ENCODE measurements at places on chromosomes 6 and 20. TPM values are rescaled to one million over a fixed set of nuclear protein-coding genes. Genes with fewer than 3 reads are reported as not detected.

Gene SLC17A9
- 7.7 TPM for total RNA-seq

- H3K27ac ChIP-seq: no peak overlapping the region
- DNase-seq: no peak
- no peak overlapping the region for H3K4me3 ChIP-seq
- H3K27me3 ChIP-seq: no peaks in the 10 kb centered on the region
- no peaks in the 10 kb centered on the region for H3K36me3 ChIP-seq
Measured at GRCh38 chr20:23257848-23258746, 92.5 kb upstream of the NXT1 start.

- H3K27ac ChIP-seq: no peak overlapping the region
- peaks cover 7% of the 10 kb centered on the region for H3K36me3 ChIP-seq
- H3K4me1 ChIP-seq: no peaks in the 10 kb centered on the region
- H3K27me3 ChIP-seq: no peaks in the 10 kb centered on the region
- H3K4me3 ChIP-seq: no peak overlapping the region
Measured at GRCh38 chr20:58251348-58251978, 23.0 kb upstream of the ANKRD60 start.

DNA sequence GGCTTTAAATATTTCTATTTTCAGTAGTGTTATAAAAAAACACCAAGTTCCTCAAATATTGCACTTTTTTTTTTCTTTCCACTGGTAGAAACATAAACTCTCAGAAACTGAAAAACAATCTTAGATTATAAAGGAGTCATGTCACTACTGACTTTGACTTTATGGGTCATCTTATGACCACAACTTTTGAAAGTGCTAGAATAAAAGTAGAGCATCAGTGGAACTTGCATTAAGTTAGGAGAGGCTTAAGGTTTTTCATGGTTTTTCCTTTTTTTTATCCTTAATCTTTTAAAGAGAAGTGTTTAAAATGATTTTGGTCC, 56.6 kb upstream of the SUPT3H start:
- H3K4me1 ChIP-seq: peaks cover 6% of the 10 kb centered on the region
- no peak for DNase-seq
- no peaks in the 10 kb centered on the region for H3K36me3 ChIP-seq
- no peaks in the 10 kb centered on the region for H3K27me3 ChIP-seq

GRCh38 chr6:56708810-56709597, 66.3 kb upstream of the DST start:
- no peaks in the 10 kb centered on the region for H3K27me3 ChIP-seq
- H3K4me3 ChIP-seq: no peak overlapping the region
- DNase-seq: no peak
- H3K27ac ChIP-seq: no peak overlapping the region

DNA sequence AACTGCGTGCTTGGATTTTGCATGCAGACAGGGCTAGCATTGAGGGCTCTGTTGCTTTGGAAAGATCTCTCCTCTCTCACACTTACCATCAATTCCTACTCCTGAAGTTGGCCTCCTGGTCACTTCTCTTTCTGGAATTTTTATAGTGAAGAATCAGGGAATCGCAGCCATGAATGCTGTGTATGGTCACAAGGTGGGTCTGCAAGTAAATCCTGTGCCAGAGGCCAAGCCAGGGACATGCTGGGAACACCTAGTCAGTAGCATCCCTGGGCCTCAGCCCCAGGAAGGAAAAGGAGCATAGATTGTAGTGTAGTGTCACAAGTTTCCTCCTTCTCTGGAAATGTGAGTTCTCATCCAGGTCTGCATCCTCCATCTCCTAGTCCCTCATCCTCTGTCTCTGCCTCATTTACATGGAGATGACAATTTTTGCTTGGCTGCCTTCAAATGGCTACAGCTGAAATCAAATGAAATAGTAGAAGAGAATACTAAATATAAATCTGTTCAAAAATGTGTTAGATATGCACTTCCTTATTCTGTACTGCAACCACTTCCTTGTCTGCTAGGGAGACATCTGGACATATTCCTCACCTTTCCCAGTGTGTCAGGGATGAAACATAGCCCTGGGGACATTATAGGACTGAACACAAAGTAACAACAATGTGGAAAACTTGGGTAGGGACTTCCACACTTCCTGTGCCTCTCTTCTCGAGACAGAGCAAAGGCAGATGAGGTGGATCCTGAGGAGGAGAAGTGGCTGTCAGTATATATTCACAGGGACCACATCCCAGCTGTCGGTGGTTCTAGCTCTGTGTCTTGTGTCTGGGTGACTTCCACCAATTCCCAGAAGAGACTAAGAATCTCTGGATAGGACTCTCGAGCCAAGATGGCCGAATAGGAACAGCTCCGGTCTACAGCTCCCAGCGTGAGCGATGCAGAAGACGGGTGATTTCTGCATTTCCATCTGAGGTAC, 17.0 kb downstream of the CST9 start:
- no peak overlapping the region for H3K4me3 ChIP-seq
- no peaks in the 10 kb centered on the region for H3K36me3 ChIP-seq
- H3K4me1 ChIP-seq: no peaks in the 10 kb centered on the region
- no peak overlapping the region for H3K27ac ChIP-seq
